ENCODE measurements at places on chromosomes 12 and 14. TPM values are rescaled to one million over a fixed set of nuclear protein-coding genes. Genes with fewer than 3 reads are reported as not detected.

The PAPLN gene
- total RNA-seq, result 2.4 TPM

The LGR5 gene
- not detected for total RNA-seq

The PSMB5 gene
- 255 TPM for total RNA-seq

The LMO3 gene
- total RNA-seq, result not detected

The GARIN6 gene
- not detected for total RNA-seq

The PARP11 gene
- 1.9 TPM for total RNA-seq

The GLT1D1 gene
- not detected for total RNA-seq

The ANO6 gene
- 88.8 TPM for total RNA-seq

The B3GNT4 gene
- total RNA-seq, result not detected

DNA sequence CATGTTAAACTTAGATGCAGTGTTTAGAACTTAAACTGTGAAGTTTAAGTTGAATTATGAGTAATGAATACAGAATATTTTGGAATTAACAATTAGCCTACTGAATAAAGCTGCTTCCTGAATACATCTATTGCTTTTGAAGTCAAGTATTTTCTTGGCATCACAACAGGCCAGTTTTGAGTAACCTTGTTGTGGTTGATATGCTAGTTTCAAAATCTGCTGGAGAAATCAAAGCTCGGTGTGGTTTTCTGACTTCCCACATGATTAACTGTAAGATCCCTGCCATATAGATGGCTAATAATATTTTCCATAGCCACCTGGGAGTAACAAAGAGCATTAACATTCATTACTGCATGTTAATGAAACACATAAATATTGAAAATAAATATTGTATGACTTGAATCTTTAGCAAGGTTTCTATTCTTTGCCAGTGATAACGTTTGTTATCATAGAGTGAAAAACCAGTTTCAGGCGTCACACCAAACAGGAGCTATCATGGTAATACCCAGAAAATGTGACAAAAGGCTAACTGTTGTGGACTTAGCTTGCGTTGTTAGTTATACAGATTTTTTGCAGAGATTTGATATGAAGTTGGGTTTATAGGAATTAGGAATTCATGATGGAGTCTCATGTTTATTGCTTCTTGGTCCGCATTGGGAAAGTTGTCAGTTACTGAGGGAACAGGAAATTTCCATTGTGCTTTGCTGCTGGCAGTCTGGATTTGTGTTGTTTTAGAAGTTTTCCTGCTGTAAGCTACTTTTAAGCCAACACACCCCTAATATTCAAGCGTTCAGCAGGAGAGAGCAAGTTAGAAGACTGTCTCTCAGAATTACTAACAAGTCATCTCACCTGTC, 32.1 kb downstream of the PPFIBP1 start:
- no peak for DNase-seq

- no peak for DNase-seq
Measured at GRCh38 chr12:12392413-12392812, 35.5 kb downstream of the BORCS5 start.

- DNase-seq, result peak; percentile 64
Measured at GRCh38 chr14:50230701-50231474, 490 bp downstream of the SOS2 start.

- DNase-seq, result peak; percentile 37
Measured at GRCh38 chr12:1777798-1778197, 42.6 kb upstream of the LRTM2 start.

- no peak for DNase-seq
Measured at GRCh38 chr12:25759752-25760151, 198.7 kb upstream of the RASSF8 start.

DNA sequence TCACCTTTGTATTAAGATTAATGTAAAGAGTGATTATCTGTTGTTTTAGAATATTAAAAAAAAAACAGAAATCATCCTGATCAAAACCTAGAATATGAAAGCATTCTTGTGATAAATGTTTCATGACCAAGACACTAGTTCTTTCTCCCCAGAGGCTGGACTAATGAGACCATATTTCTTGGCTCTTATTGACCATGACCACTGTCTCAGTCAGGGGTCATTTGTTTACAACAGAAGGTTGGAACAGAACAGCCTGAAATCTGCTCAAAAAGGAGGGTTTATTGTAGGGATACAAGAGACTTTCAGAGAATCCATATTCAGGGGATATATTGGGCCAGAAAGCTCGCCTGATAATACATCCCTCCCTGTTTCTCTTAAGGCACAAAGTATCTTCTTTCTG, 87.7 kb downstream of the TMEM30B start:
- no peak for DNase-seq

DNA sequence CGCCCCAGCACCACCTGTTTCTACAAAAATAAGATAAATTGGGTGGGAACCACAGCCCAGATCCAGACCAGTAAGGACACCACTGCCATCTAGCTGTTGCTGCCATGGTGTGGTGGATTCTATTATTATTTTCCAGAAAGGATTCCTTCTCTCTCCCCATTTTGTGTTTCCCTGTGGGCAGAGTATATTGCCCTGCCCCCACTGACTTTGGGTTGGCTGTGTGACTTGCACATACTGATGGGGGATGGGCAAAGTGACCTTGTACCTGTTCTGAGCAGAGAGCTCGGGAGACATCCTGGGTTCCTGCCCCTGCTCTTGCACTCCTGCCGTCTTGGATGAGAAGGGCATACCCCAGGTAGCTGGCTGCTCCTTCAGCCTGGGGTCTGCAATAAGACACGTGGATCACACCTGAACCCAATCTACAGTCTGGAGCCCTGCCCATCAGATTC, 24.3 kb downstream of the MOAP1 start:
- DNase-seq, result no peak

- DNase-seq, result no peak
Measured at GRCh38 chr12:56029166-56029519, 8.3 kb downstream of the IKZF4 start.
